ENCODE measurements at places on chromosomes 16 and 17.

GRCh38 chr16:50501251-50501650 is 46.9 kb upstream of the NKD1 start:
- DNase-seq = no peak

GRCh38 chr16:86033016-86033474 is 134.1 kb downstream of the IRF8 start:
- DNase-seq = peak; percentile 75

GRCh38 chr17:5237541-5238016 is 2.9 kb upstream of the SCIMP start:
- DNase-seq = peak; percentile 10

- peak; percentile 88 for DNase-seq
Measured at GRCh38 chr17:7842380-7843256, 8.6 kb downstream of the KDM6B start.

- no peak for DNase-seq
Measured at GRCh38 chr16:53982631-53983042, 278.7 kb downstream of the FTO start.
